GM18507 (cell line): ENCODE measurements at places on chromosomes 11 and 22.

GRCh38 chr11:94469416-94469815 lies 24.2 kb downstream of the MRE11 start:
- DNase-seq: no peak

DNA sequence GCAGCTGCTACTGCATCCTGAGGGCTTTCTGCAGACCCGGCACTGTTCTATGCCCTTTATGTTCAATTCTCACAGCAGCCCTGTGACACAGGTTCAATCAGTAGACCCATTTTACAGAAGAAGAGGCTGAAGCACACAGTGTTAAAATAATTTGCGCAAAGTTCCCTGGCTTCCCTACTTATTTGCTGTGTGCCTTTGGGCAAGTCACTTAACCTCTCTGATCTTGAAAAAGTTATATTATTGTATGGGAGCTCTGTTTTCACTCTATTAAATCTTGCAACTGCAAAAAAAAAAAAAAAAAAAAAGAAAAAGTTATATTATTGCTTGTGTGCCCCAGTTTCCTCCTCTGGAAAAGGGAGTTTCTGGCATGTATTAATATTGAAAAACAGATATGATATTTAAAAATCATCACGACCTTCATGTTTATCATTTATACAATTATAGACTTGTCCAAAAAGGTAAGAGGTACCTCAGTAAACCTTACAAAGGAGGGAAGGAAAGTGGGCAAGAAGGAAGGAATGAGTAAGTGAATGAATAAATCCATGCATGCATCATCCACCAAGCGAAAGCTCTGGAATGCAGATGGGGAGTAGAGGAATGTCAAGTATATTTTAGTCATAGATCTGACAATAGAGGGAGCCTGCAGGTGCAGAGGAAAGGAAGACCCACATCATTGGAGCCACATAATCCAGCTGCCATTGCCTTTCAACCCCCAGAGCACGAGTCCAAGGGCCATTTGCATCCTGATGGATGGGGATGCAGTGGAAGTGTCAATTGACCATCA lies 21.2 kb upstream of the ISX start:
- DNase-seq: no peak

GRCh38 chr22:27865496-27865895 lies 53.6 kb downstream of the PITPNB start:
- DNase-seq: no peak

DNA sequence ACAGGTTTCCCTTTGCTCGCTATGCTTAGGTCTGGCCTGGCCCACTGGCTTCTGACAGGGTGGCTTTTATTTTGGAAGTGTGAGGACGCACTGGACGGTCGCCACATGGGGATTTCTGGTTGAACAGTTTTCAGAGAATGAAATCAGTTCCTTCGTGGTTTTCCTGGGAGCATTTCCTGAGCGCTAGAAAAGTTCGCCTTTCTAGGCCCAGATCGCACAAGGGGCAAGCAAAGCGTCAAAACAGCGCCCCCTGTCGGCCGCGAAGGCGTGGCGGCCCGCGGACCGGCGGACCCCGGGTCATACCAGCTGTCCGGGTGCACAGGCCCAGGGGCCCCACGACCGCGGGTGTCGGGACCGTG lies 12.7 kb upstream of the CYP2R1 start:
- peak; percentile 37 for DNase-seq

- DNase-seq: no peak
Measured at GRCh38 chr11:87022254-87022653, 15.5 kb upstream of the TMEM135 start.

- no peak for DNase-seq
Measured at GRCh38 chr11:127247261-127247851, 246.8 kb upstream of the KIRREL3 start.

- DNase-seq: peak; percentile 64
Measured at GRCh38 chr22:22884888-22885840, 2.5 kb upstream of the IGLL5 start.

DNA sequence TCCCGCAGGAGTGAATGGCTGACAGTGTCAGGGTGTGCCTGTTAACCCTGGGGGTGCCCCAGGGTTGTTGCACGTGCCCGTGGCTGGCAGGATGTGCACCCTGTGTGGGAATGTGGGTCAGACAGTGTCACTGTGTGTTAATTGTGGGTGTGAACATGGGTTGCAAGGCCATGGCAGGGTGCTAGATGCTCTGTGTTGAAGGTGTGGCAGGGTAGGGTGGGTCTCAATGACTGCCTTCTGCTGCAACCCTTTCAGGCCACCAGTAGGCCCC lies 8.3 kb downstream of the RIN1 start:
- no peak for DNase-seq

- DNase-seq: no peak
Measured at GRCh38 chr11:103546236-103546635, 437.0 kb downstream of the DYNC2H1 start.

GRCh38 chr11:77027275-77027674 lies 6.9 kb upstream of the B3GNT6 start:
- no peak for DNase-seq

- DNase-seq: no peak
Measured at GRCh38 chr11:85301895-85302678, 325.1 kb downstream of the DLG2 start.

DNA sequence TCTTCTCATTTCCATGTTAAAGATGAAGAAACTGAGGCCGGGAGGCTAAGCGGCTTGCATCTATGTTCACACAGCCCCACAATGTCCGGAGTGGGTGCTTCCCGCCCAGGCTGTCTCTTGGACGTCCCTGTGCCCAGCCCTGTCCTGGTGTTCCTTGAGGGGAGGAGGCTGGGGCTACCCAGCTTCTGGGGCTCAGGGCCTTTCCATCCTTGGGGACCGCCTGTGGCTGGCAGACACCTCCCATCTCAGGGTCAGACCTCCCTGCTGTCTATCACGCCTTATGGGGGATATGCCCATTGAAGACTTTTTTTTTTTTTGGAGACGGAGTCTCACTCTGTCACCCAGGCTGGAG lies 95.5 kb downstream of the WNT7B start:
- no peak for DNase-seq

- no peak for DNase-seq
Measured at GRCh38 chr22:43110927-43111623, 525 bp downstream of the BIK start.

DNA sequence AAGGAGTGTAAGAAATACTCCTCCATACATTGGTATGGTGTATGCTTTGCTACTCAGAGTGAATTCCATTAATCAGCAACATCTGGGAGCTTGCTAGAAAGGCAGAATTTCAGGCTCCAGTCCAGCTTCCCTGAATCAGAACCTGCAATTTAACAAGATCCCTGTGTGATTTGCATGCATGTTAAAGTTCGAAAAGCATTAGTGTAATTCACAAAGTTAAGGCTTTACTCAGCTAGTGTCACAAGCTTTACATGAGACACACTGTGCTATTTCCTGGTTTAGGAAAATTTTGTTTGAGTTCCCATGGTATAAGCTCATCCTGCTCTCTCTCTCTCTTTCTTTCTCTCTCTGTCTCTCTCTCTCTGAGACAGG lies 37.0 kb upstream of the HEPHL1 start:
- no peak for DNase-seq

GRCh38 chr11:1629326-1630185 lies at the start of gene KRTAP5-5:
TSS of gene KRTAP5-5 (plus strand) at chr11:1629775. CDS start at chr11:1629841, 66 bp downstream.
- DNase-seq: no peak

DNA sequence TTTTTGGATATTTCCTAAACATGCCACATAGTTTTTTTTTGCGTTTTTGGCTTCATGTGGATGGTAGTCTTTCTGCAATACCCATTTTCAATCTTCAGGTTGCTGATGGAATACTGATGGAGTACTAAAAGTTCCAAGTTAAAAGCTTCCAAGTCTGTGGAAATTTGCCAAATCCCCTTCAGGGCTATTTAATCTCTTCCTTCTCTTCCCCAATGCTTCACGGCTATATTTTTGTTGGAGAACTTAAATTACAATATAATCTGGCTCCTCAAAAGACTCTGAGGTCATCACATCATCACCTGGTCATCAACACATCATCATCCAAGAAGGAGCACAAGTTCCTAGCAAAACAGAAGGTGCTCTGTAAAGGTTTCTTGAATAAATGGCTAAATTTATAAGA lies 881.0 kb upstream of the TENM4 start:
- DNase-seq: no peak

- DNase-seq: no peak
Measured at GRCh38 chr11:118621071-118621783, 13.8 kb downstream of the PHLDB1 start.

DNA sequence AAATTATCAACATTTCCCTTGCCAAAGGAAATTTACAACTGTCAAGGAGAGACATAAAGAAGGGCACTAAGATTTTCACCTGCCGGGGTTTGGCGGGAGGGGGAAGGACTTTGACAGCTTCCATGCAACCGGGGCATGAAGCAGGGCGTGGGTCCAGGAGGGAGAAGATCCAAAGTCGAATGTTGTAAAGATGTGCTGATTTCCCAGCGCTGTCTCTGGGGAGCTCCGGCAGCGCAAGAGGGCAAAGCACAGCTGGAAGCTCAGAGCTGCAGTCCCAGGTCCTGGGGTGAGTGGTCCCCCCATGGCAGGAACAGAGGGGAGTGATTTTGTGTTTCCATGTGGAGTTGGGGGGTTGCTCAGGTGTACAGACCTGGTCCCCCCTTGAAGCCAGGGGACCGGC lies at the start of gene MS4A10:
MS4A10 (plus strand) TSS at position 198 of the 400 bp plus-strand sequence. CDS start 5,003 bp downstream, outside the sequence.
- no peak for DNase-seq

DNA sequence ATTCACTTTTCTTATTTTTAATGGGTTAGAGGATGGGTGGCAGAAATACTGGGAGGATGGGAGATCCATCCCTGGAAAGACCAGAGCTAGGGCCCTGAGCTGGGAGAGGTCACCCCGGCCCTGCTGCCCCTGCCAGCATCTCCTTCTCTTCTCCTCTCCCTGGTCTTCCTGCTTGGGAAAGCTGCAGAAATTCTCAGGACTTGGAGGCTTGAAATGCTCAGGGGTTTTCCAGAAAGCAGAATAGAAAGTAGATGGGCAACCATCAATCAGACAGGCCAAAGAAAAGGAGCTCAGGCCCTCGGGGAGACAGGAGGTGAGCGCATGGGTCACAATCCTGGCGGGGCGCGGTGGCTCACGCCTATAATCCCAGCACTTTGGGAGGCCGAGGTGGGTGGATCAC lies 1.5 kb downstream of the APOBEC3H start:
- DNase-seq: no peak

- DNase-seq: no peak
Measured at GRCh38 chr11:17314232-17314547, 37.4 kb upstream of the NCR3LG1 start.

GRCh38 chr11:119336744-119337469 lies 2.6 kb downstream of the RNF26 start:
- DNase-seq: no peak

DNA sequence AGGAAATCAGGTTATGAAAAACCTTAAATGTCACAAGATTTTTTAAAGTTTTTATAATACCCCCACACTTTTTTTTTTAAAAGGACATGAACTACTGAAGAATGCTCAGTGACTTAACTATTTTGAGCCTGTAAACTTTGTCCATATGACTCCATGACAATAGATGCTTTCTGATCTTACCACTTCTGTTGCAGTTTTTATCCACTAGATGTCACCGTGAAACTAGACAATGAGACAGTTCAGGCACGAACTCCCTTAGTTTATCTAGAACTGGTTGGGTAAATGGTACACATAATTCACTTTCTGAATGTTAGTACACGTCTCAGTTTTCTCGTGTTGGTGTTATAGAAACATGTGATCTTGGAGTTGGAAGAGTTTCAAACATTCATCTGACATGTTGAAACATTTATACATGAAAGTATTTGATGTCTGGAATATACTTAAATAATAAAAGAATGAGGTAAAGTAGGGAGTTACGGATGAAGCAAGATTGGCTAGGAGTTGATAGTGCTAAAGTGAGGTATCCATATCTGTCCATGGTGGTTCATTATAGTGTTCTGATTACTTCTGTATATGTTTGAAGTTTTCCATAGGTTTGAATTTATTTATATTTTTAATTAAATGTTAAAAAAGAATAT lies 8.1 kb downstream of the CCDC15 start:
- peak; percentile 48 for DNase-seq

DNA sequence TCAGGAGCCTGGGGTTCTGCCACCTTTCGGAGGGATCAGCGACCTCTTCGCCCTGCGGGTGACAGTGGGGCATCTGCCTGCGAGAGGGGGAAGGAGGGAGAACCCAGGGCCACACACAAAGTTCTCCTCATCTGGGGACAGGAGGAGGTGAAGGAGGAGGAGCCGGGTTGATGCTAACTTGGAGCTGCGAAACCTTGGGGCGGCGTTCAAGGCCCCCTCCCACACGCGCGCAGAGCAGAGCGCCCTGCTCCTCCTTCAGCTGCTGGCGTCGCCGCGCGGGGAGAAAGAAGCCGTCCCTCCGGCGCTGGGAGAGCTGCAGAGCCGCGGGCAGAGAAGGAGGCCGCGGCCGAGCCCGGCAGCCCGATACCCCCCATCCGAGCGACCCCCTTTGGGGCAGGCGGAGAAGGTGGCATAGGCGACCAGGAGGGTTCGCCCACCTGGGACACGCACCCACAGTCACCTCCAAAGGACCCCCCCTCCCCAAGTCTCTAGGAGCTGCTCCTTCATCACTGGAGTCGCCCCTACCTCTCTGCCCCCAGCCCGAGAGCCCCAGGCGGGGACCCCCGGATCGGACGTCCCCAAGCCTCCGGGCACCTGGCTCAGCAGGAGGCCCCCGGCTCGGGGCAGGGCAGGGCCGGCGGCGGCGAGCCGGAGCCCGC lies at the start of gene RASD2:
RASD2 (plus strand) TSS at position 237 of the 659 bp plus-strand sequence. CDS start 5,979 bp downstream, outside the sequence.
- DNase-seq: no peak

DNA sequence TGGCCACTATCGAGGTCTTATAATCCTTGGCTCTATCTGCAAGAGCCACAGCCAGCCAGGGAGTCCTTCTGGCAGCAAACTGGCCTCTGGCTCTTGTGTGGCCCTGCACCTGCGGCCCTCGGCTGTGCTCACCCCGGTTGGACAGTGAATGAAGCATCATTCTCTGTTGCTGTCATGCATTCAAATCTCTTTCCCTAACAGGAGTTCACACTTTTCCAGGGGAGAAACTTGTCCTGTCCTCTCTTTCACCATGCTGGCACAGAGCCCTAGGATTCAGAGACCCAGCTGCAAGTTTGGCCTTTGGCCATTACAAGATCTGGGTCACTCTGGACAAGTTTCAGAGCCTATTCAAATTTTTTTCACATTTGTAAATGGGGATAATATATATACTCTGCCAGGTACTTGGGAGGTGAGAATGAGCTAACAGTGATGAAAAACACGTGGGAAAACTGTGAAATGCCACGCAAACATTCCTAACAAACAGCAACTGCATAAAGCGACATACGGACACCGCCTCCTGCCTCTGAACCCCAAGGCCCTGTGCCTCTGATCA lies 34.2 kb downstream of the TMEM184B start:
- no peak for DNase-seq

GRCh38 chr11:47296045-47296444 lies 26.1 kb downstream of the MADD start:
- no peak for DNase-seq

- DNase-seq: no peak
Measured at GRCh38 chr11:44709966-44710365, 16.8 kb upstream of the TSPAN18 start.

- peak; percentile 25 for DNase-seq
Measured at GRCh38 chr11:34633990-34634693, 13.2 kb downstream of the EHF start.
